Prostate gland (tissue), 2 donors: ENCODE measurements at places on chromosomes 3 and 15. TPM values are rescaled to one million over a fixed set of nuclear protein-coding genes. Genes with fewer than 3 reads are reported as not detected.
A peak's percentile ranks its signal among the peaks of the same experiment; 100 is the strongest.

- DNase-seq: no peak
- no peak overlapping the region for H3K27ac ChIP-seq
- H3K4me1 ChIP-seq: no peaks in the 10 kb centered on the region
- no peak overlapping the region for H3K4me3 ChIP-seq
Measured at GRCh38 chr3:88810455-88810854, 297.0 kb upstream of the EPHA3 start.

DNA sequence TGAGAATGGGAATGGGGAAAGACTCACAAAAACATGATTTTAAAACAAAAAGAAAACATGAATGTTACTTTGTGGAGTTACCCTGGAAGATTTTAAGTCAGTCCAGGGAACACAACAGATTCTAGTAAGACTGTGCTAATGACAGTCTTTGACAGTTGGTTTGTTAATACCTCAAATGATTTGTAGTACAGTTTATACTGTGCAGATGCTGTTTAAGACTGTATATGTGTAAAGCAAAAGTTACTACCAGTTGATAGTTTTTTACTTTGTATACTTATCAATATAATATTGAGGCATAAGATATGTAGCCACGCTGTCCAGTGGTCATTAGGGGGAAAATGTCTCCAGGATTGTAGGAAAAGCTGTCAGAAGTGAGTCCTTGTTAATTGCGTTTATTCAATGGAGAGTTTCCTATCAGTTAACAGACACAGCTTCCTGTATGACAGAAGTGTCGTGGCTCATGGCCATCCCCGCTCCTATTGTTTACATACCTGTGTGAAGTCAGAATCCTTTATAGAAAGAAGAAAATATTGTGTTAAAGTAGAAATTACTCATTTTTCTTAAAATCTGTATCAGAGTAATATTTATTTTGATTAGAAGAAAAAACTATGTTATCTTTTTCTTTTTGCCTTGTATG, 36.0 kb downstream of the NKIRAS1 start:
- no peak overlapping the region for H3K27ac ChIP-seq
- H3K4me3 ChIP-seq: no peak overlapping the region
- DNase-seq: no peak
- H3K36me3 ChIP-seq: no peaks in the 10 kb centered on the region

GRCh38 chr3:66665021-66665695, 164.3 kb upstream of the LRIG1 start:
- no peaks in the 10 kb centered on the region for H3K4me1 ChIP-seq
- no peak overlapping the region for H3K4me3 ChIP-seq
- peak; percentile 25 for DNase-seq
- no peaks in the 10 kb centered on the region for H3K36me3 ChIP-seq

DNA sequence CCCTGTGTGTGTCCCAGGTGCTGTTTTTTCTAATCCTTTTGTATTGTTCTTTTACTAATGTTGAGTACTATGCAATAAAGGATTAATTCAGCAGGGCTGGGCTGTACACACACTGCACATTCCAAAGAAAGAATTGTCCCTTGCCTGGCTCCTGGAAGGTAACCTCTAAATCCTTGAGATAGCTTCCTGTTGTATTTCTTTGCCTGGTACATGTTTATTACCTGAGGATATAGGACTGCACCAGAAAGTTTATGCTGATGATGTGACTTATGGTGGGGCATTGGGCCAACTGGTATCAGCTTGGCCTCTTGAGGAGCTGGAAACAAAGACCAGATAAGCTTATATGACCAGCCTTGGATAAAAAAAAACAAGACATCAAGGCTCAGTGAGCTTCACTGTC, 26.6 kb upstream of the FAN1 start:
- H3K36me3 ChIP-seq: no peaks in the 10 kb centered on the region
- no peaks in the 10 kb centered on the region for H3K4me1 ChIP-seq
- DNase-seq: no peak
- H3K4me3 ChIP-seq: no peak overlapping the region

GRCh38 chr3:46078712-46079400, 51.6 kb upstream of the XCR1 start:
- no peaks in the 10 kb centered on the region for H3K36me3 ChIP-seq
- peak; percentile 93 for DNase-seq
- no peak overlapping the region for H3K27ac ChIP-seq
- no peak overlapping the region for H3K4me3 ChIP-seq
- H3K4me1 ChIP-seq: no peaks in the 10 kb centered on the region

- H3K36me3 ChIP-seq: no peaks in the 10 kb centered on the region
- peak overlapping the region; percentile 15 for H3K4me3 ChIP-seq
- DNase-seq: peak; percentile 56
- peaks cover 6% of the 10 kb centered on the region for H3K4me1 ChIP-seq
- H3K27me3 ChIP-seq: no peaks in the 10 kb centered on the region
Measured at GRCh38 chr3:194296454-194297263, 54.5 kb downstream of the CPN2 start.

DNA sequence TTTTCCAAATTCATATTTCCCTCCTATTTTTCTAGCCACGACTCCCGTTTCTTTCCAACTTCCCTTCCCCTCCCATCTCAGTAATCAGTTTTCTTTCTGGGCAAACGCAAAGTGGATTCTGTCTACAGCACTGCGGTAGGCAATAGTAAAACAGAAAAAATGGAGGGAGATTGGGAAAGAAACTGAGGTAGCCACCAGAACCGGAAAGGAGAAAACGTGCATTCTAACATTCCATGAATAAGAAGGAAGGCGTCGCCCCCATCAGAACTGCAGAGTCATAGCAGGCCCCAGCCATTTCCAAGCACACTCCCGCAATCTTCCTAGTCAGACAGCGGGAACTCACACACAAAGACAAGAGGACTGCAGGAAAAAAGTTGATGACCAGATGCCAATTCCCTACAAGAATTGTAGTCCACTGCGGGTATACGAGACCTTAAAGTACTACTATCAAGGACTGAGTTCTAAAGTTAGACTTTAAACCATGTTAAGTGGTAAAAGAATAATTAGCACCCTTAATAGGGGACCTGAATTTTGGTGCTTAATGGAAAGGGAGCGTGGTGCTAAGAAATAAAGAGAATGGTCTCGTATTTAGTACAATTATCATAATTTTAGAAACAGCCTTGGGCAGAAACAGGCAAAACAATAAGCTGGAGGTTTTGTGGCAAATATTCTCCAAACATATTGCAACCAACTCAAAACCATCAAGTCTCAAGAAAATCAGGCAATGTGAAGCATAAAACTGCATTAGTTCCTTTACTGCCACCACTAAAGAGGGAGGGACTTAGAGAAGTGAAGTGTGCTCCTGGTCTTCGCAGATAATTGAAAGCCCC, 1.4 kb downstream of the PFN2 start:
- no peaks in the 10 kb centered on the region for H3K36me3 ChIP-seq
- peak overlapping the region; percentile 91 for H3K27ac ChIP-seq
- H3K4me3 ChIP-seq: peak overlapping the region; percentile 92
- peaks cover 4% of the 10 kb centered on the region for H3K4me1 ChIP-seq
- DNase-seq: peak; percentile 41

DNA sequence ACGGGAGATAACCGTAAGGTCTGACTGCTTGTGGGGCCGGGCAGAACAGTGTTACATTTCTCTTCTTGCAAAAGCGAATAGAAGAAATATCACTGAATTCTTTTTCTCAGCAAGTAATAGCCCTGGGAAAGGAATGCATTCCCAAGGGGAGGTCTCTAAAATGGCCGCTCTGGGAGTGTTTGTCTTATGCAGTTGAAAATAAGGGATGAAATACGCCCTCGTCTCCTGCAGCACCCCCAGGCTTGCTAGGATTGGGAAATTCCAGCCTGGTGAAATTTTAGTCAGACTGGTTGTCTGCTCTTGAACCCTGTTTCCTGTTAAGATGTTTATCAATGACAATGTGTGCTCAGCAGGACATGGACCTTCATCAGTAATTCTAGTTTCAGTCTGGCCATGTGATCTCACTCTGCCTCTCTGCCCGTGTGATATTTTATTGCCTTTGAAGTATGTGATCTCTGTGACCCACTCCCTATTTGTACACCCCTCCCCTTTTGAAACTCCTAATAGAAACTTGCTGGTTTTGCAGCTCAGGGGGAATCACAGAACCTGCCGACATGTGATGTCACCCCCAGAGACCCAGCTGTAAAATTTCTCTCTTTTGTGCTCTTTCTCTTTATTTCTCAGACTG, 715.6 kb downstream of the ROBO1 start:
- DNase-seq: no peak
- H3K36me3 ChIP-seq: no peaks in the 10 kb centered on the region
- no peak overlapping the region for H3K27ac ChIP-seq
- H3K27me3 ChIP-seq: no peaks in the 10 kb centered on the region

DNA sequence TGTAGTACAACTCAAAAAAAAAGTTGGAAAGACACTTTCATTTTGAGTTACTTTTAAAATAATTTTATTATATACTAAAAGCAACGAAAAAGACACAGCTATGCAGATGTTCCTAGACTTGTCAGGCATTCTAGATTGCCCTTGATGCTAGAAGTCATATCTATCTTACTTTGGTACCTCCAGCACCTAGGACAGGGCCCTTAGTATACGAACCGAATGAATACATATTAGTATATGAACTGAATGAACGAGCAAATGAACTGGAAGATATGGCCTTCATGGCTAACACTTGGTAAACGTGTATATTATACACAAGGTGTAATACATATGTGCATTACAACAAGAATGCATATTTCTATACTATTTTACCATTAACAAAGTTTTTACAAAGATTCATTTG, 24.1 kb downstream of the ATP13A5 start:
- DNase-seq: no peak
- no peaks in the 10 kb centered on the region for H3K27me3 ChIP-seq
- H3K4me3 ChIP-seq: no peak overlapping the region
- no peak overlapping the region for H3K27ac ChIP-seq

DNA sequence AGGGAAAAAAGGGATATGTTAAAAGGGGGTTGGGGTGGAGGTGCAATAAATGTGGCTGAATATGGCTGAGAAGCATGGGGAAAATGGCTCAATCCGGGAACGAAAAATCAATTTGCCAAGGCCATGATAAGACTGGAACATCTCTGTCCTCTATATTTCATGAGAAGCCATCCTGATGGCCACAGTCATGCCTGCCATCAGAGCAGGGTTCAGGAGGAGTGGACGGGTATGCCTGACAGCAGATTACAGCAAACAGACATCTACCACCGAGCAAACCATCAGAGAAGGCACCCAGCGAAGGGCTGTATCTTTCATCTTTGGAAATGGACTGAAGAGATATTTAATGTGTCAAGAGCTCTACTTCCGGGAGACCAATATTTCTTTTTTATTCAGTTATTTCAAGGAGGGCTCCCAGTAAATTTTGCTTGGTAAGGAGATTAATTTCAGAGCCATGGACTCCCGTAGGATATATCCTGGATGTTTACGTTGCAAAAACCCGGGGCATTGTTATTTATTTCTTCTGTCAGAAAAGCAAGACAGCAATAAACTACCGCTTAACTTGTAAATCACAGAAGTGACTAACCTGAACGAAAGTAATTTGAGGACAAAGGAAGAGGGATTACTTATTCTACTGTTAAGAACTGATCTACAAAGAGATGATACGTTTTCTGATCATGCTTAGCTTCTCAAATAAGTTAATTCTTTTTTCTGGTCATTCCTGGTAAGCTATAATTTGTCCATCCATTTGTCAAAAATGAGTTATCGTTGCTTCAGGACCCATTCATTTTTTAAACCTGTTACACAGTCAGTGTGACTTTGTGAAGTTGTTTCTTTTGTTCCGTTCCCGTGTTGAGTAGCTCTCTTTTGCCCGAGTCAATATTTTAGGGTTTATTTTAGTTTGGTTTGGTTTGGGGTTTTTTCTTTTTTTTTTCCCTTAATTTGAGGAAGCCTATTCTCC, 80.6 kb upstream of the CHD2 start:
- H3K27me3 ChIP-seq: no peaks in the 10 kb centered on the region
- H3K4me3 ChIP-seq: peak overlapping the region; percentile 25
- peak overlapping the region; percentile 96 for H3K27ac ChIP-seq
- peaks cover 10% of the 10 kb centered on the region for H3K4me1 ChIP-seq
- no peak for DNase-seq
- H3K36me3 ChIP-seq: no peaks in the 10 kb centered on the region

Gene CGNL1
- 49.0 TPM for total RNA-seq
